ENCODE measurements at places on chromosomes 2 and 18.

DNA sequence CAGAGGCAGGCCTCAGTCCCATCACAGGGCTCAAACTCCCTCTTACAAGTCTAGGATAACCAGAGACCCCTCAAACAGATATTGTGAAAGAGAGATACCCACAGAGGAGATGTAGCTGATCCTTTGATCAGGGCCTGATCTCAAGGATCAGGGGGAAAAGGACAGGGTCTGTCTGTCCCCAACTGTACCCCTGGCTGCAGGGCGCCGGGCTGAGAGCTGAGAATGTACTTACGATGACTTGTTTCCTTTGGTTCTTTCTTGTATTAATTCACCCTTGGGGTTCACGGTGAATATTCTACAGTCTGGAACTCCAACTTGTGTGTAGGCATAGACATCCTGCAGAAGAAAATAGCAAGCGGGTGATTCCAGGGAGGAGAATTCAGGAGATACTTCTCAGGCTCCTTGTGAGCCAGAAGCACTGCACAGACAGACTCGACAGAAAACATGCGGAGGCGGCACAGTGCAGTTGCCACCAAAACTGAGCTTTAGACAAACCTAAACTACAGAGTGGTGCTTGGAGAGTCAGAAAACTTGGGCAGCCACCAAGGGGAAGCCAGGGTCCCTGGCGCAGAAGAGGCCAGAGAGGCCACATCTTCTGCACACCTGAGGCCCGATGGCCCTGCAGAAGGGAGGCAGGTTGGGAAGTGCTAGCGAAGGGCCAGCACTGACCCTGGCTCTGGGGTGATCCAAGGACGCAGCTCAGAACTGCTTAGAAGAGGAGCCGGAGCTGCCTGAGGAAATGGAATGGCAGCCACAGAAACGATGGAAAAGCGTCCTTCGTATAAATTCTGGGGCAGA lies 73.9 kb downstream of the EMILIN2 start:
- DNase-seq, result no peak

DNA sequence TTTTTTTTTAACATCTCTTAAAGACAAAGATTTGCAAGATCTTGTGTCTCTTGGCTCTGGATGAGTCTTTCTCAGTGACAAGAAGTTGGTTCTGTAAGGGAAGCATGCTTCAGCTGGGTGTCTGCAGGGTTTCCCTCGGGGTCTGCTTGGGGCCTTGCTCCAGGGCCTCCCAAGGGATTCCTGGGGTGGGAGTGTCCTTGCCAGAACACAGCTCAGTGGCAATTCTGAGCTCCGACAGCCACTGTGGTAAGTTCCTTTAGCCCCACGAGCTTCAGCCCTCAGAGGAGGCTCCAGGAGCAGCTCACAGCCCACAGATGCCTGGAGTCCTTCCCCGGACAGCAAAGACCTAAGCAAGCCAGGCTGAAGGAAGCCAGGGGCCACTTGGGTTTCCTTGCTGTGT lies 52.4 kb downstream of the EMX1 start:
- DNase-seq, result no peak

- no peak for DNase-seq
These were observed 47.3 kb downstream of the MAP3K20 start for GRCh38 chr2:173122936-173123335.

- no peak for DNase-seq
These were observed 1658.2 kb upstream of the PIK3C3 start for GRCh38 chr18:40296717-40297413.

DNA sequence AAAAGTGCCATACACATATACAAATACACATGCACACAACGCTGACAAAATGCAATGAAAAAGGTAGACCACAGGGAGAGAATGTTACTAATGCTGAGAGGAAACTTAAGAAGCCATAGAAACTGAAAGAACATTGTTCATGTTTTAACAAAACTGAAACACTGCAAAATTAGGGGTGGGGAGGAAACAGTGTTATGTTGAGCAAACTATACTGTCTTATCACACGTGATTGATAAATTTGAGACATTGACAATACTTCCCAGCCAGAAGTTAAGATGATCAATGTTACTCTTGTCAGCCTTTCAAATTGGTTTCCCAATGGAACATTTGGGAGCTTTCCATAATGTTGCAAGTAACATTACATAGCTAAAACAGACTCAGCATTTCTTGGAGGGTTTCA lies 165.5 kb downstream of the L3MBTL4 start:
- no peak for DNase-seq

DNA sequence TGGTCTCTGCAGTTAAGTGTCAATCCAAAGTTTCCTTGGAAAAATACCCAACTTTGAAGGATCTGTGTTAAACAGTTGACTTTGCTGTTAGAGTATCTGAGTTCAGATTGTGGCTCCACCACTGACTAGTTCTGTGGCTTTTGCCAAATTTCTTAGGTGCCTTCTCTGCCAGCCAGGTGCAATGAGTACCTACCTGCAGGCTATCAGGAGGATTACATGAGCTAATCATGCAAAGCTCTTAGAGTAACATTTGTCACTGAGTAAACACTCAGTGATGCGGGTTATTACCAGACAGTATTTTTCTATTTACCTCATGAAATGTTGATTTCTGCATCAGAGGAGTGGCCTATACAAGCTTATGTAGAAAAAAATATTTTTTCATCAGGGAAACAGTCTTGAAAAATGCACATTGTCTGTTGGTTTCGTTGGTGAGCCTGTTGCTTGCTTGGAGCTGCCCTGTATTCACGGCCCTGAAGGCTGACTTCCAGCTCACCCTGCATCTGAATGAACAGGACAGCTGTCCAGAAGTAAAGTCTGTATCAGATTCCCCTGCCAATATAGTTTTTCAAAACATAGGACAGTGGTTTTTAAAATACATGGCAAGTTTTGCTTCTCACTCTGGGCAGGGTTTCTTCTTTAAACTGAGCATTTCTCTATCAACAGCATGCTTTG lies 235.1 kb downstream of the CDCA7 start:
- no peak for DNase-seq

DNA sequence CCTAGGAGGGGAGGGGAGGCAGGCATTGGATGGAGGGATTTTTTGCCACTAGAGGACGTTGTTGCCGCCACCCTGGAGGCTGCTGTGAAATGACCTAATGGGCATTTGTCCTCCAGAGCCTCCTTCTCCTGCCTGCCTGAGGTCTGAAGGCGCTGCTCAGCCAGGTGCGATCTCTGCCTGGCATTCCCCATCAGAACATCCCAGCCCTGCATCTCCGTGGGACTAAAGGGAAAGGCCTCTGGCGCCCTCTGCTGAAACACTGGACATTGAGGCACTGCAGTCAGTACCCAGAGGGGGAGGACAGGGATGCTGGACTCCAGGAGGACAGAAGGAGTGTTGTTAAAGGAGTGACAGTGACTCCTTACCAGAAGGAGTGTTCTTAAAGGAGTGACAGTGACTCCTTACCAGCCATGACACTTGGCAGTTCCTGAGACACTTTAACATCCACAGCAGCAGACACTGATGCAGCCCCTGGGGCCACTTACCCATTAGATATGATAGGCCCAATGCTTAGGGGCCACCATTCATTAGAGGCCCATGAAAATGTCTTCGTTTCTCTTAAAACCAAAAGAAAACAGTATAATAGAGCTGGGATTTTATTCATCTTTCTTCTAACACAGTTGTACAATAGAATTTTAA lies 17.0 kb downstream of the THNSL2 start:
- no peak for DNase-seq

- no peak for DNase-seq
These were observed 284.9 kb downstream of the C1D start for GRCh38 chr2:67777836-67778429.

DNA sequence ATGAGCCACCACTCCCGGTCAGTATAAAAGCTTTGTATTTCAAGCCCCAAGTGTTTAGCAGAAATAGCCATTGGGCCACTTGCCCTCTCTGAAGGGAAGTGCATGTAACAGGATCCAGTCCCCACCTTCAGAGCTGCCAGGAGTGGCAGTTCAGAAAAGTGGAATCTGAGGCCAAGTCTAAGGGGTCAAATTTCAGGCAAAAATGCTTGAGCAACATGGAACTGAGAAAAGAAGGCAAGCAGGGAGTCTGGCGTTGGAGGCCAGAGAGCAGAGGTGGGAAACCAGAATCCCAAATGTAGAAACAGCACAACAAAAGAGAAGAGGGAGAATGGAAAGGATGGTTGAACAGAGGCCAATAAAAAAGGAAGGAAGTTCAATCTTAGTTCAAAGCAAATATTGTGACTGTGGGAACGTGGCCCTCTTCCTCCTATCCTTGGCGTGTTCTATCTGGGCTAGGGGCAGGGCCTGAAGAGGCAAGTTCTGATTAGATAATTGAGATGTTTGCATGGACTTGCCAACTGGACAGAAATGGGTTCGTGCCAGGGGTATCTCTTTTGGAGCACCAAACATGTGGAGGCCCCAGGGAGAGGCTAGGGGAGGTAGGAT lies 102.2 kb downstream of the AP1S3 start:
- no peak for DNase-seq

DNA sequence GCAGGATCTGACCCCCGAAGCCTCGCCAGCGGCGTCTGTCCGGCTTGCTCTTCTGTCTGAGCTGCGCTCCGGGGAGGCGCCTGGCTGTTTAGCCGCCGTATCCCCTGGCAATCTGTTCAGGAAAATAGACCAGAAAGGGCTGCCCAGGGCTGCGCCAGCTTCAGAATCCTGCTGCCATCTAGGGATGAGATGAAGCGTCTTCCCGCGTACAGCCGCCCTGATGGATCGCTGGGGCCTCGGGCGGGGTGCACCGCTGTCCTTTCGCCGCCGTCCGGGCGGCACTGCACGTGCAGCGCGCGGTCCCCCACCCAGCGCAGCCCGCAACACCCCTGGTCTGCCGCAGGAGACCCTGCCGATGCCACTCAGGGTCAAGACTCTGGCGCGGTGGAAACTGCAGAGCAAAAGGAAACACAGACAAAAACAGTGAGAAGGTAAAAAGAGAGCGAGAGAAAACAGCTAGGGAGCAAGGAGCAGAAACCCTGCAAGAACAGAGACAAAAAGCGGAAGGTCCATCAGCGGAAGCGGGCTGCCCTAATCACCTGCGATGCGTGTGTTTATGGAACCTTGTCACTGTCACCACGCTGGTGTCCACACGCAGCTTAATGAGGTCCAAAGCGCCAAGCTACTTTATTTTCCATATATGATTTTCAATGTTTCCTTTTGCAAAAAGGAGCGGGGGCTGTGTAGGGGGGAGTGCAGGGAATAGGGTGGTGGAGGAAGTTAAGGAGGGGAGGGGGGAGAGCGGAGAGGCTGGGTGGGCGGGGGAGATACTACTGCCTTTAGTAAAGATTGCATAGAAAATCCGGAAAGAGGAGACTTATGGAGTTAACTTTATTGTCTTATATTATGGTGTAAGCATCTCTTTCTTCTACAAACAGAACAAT lies 2113.3 kb upstream of the PIK3C3 start:
- no peak for DNase-seq

DNA sequence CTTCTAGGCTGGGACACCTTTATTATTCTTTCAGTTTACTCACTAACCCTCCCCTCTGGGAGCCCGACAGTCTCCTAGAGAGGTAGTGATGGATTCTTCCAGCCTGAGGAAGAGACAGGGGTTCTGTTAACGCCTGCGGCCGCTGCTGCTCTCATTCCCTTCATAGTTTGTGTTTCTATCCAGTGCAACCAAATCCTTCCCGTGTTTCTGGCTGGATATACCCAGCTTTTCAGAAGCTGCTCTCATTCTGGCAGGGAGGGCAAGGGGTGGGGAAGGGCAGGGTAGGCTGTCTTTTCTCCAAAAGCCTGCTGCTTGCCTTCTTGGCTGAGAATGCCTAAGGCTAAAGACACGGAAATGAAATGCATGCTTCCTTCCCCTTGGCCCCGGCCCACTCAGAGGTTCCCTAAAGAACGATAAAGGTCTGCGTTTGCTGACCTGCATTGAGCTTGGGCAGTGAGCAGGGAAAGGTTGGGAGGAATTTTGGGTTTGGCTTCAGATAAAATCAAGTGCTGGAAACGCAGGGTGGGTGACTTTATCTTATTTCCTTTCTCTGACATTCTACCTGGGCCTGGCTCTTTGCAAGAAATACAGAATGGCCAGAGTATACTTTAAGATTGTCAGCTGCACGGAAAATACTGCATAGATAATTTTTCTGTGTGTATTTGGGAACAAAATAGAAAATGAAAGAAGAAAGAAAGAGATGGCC lies 390.9 kb downstream of the NBAS start:
- no peak for DNase-seq

DNA sequence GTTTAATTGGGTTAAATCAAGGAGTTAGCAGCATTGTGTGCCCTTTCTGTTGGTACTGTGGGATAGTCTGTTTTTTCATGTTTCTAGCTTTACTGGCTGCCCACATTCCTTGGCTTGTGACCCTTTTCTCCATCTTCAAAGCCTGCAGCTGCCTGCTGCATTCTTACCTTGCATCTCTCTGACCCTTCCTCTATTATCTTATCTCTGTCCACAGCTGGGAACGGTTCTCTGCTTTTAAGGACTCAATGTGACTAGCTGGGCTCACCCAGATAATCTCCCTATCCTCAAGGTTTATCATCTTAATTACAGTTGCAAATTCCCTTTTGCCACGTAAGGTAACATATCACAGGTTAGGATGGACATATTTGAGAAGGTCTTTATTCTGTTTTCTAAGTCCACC lies 199.7 kb downstream of the KCNS3 start:
- no peak for DNase-seq

GRCh38 chr2:211688196-211688595 lies 850.4 kb downstream of the ERBB4 start:
- DNase-seq, result no peak

DNA sequence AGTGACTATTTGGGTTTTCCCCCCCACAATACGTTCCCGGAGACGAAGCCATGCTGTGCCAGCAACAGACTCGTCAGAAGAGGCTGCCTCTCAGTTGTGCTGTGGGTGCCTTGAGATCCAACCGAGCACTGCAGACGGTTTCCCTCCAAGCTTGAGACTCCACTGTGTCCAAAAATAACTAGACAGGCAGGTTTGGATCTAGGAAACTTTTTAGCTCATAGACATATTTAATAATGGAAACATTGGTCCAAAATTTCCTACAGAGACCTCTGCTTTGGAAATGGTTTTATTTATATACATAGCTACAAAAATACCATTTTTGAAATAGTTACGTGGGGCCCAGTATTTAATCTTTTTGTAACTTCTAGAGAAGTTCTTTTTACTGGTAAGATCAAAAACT lies 63.1 kb upstream of the SPATS2L start:
- no peak for DNase-seq

- DNase-seq, result no peak
These were observed 69.6 kb downstream of the MAPRE2 start for GRCh38 chr18:35110554-35111485.

GRCh38 chr2:170092436-170093060 lies 85.4 kb upstream of the MYO3B start:
- no peak for DNase-seq

DNA sequence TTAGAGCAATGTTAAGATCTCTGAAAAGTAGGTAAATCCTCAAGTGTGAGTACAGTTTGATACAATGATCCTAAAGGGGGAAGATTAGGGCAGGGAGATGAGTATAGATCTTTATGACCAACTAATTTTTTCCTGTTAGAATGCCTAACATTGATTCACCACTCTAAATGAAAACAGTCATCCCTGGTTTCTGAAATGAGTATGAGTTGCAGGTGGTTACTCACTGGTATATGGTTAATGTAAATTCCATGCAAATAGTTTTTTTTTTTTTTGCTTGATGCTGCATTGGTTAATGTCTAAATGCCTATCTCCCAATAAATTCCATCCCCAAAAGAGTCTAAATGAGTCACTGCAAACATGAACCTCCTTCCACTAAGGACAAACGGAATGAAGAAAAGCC lies 55.0 kb upstream of the SERPINB2 start:
- DNase-seq, result no peak

- no peak for DNase-seq
These were observed 39.3 kb downstream of the TSHZ1 start for GRCh38 chr18:75249672-75250470.

GRCh38 chr2:156727867-156728266 lies 291.7 kb downstream of the GPD2 start:
- DNase-seq, result no peak
